Renal pelvis (tissue), 12 donors: ENCODE measurements at places on chromosomes 12 and 14. TPM values are rescaled to one million over a fixed set of nuclear protein-coding genes. Genes with fewer than 3 reads are reported as not detected.

The SLC7A8 gene
- polyA plus RNA-seq: 76.5 TPM

The SMCO2 gene
- polyA plus RNA-seq: 0.23 TPM

The KRT2 gene
- not detected for polyA plus RNA-seq

The RAN gene
- polyA plus RNA-seq: 720 TPM

The UBE2N gene
- 160 TPM for polyA plus RNA-seq

The PIWIL1 gene
- polyA plus RNA-seq: 3.4 TPM

DNA sequence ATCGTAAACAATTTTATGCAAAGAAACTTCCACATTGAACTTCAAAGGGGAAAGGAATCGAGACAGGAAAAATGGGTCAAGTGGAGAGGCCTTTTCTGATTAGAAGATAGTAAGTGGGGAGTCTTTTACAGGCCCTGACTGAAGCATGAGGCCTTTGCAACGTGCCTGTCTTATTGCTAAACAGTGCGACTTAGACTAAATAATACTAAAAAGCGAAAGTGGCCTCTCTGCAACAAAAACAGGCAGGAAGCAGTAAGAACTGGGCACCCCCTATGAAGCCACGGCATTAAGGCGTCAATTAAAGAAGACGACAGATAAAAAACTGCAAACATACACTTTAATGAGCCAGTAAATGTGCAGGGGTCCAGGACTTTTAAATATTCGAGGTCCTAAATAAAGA is 283.4 kb upstream of the GRIP1 start:
- DNase-seq: no peak

- no peak for DNase-seq
These were observed 20.3 kb upstream of the CLEC4E start for GRCh38 chr12:8561011-8561410.

GRCh38 chr12:109962398-109962797 is 33.8 kb downstream of the GIT2 start:
- DNase-seq: no peak

DNA sequence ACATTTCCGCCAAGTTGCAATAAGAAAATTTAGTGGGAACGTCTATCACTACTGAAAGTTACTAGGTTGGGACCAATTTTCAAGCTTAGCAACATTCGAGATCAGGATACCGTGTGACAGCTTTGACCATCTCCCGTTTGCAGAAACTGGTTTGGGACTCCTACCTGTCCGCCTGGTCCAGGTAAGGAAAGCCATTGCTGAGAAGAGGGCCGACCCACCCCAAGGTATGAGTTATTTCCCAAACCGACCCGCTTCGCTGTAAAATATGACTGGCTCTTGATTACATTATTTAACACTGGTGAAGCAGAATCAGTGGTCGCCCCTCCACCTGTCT is 271 bp downstream of the DNAI7 start:
- no peak for DNase-seq

DNA sequence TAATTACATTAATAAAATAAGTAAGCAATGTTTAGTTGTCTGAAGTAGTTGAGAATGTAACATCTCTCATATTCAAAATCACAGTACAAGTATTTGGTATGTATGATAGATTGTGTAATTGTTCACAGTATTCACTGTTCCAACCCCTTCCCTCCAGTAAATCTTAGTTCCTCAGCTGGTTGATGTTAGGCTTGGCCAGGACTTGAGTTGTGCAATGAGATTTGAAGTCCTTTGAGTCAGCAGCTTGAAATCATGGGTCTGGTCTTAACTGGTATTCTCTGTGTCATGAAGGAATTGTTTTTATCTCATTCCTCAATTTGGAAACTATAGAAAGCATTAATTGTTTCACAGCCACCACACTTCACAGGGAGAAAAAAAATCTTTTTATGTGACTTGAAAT is 477.1 kb downstream of the FSCB start:
- DNase-seq: no peak

- no peak for DNase-seq
These were observed 220.4 kb downstream of the ATP23 start for GRCh38 chr12:58161773-58162172.

DNA sequence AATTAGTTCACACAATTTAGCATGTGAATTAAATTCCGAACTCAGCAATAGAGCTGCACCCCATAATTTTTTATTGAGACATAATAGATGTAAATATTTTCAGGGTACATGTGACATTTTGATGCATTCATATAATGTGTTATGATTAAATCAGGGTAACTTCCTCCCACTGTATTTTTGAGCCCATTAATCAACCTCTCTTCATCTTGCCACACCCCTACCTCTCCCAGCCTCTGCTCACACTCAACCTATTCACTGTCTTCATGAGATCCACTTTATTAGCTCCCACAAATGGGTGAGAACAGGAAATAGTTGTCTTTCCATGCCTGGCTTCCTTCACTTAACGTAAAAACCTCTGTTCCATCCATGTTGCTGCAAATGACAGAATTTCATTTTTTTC is 14.7 kb downstream of the IL26 start:
- no peak for DNase-seq

GRCh38 chr14:61264651-61265050 is 16.5 kb downstream of the TMEM30B start:
- DNase-seq: no peak

DNA sequence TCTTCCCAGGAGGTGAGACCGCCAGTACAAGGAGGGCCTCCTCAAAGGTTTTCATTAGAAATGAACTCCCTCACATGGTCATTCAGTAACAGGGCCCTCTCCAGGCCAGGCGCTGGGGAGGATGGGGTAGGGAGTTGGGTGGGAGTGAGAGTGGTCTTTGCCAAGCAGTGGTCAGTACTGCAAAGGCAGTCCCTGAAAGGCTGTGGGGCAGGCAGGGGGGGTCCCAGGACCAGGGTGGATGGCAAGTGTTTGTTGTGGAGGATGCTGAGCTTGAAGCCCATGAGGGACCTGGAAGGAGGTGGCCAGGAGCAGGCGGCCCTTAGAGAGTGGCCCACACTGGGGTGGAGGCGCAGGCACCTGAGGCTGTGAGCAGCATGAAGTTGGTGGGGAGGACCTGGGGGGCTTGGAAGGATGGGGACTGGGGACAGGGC is 26.1 kb downstream of the CEP170B start:
- no peak for DNase-seq

GRCh38 chr12:6765048-6765633 is 1.0 kb upstream of the PTMS start:
- no peak for DNase-seq

DNA sequence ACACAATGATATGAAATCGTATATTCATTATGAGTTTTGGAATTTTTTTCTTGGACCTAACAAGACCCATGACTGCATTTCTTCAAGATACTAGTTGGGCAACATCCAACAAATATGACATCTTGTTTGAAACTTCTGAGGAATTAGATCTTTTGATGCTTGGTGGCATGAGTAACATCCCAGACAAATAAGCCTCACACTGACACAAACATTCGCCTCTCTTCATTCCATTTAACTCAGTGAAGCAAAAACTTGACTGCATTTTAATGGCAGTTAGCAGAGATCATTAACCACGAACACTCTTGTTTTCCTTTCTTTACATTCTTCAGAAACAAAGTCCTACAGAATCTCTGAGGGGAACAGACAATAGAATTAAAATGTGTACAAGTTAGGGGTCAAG is 758.3 kb downstream of the C12orf50 start:
- peak; percentile 17 for DNase-seq
